NCI-H82 (cell line): ENCODE measurements at places on chromosomes 7 and 10.

DNA sequence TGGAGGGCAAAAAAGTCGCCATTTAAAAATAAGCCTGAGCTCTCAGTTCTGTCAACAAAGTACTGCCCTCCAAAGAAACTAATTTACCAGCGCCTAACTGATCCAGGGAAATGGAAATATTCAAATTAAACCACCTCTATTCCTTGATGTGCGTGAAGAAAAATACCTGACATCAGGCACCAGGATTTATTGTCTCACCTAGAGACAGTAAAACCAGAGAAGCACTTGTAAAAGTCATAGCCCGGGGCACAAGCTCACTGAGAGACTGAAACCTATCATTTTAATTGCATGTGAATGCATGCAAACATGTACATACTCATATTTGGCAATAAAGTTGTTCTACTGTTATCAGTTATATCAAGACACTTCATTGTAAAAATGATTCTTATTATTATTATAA, 147.3 kb upstream of the VSTM2A start:
- DNase-seq = peak; percentile 24

- no peak for DNase-seq
Measured at GRCh38 chr7:84199216-84199615, 4.6 kb upstream of the SEMA3A start.

- no peak for DNase-seq
Measured at GRCh38 chr10:60975716-60976115, 31.7 kb upstream of the RHOBTB1 start.

DNA sequence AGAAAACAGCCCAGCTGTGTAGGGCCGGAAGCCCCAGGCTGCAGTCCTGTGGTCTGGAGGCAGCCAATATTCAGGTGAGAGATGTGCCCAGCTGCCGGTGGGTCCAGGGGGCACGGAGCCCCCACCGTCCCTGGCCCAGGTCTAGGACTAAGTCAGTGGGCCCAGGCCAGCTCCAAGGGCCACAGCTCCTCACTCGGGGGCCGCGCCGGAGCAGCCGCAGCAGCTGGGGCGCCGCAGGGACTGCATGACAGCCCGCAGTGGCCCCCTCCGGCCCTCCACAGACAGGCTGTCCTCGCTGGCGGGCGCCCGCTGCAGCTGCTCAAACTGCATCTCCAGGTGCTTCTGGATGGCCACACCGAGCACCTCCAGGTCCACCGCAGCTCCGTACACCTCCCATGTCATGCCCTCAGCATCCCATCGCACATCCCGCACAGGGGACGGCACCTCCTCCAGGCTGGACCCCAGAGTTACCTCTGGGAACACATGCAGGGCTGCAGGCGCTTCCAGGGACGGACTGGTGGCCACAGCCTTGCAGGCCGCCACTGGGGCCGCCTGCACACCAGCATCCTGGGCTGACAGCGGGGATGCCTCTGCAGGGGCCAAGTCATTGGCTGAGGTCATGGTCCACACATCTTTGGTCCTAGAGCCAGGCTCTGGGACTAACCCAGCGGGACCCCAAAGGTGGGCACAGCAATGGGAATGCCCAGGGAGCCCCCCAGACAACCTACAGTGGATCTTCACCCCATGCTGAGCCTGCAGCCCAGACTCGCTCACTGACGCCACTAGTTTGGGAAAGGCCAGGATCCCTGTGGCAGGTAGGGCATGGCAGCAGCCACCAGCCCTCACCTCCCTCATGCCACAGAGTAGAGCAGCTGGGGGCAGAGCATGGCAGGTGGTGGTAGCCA, 7.0 kb downstream of the GPRIN2 start:
- DNase-seq = no peak

DNA sequence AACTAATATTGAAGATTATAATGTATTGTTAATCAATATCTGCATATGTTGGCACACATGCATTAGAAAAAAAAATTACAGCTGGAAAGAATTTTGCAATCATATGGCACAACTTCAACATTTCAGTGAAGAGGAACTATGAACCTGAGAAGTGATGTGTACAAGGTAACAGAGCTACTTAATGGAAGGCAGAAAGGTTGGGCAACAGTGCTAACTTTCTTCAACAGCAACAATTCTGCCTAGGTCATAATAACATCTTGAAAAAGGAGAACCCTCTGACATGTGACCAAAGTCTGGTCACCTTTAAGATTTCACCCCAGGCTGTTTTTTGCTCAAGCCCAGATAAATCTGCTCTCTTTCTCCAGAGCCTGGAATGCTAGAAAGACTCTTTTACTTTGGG, 47.9 kb upstream of the SKAP2 start:
- DNase-seq = no peak

DNA sequence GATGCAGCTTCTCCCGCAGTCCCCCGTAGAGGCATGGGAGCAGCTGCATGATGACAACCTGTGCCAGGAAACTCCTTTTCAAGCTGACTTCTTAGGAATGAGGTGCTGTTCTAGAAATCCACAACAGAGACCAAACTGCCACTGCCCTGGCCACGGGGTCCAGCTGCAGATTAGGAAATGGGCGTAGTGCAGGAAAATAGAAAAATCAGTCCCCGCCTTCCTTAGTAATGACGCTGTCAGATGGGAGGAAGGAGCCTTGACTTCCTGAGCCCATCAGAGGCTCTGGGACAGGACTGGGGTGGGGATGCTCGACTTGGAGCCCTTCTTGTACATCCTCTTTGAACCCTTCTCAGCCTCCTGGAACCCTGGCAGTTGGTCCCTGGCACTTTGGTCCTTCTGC, 227.8 kb upstream of the GRB10 start:
- DNase-seq = no peak
